ENCODE measurements at places on chromosomes 4 and X.

- no peak for DNase-seq
Measured at GRCh38 chrX:136827026-136827425, 46.3 kb upstream of the ARHGEF6 start.

- DNase-seq, result no peak
Measured at GRCh38 chrX:38811515-38812243, 10.4 kb downstream of the MID1IP1 start.

- DNase-seq, result peak; percentile 2
Measured at GRCh38 chr4:1500231-1500965, 94.2 kb upstream of the NKX1-1 start.

- DNase-seq, result no peak
Measured at GRCh38 chr4:52841682-52842456, 20.2 kb upstream of the RASL11B start.

- DNase-seq, result no peak
Measured at GRCh38 chr4:145679520-145679919, 426 bp upstream of the C4orf51 start.

DNA sequence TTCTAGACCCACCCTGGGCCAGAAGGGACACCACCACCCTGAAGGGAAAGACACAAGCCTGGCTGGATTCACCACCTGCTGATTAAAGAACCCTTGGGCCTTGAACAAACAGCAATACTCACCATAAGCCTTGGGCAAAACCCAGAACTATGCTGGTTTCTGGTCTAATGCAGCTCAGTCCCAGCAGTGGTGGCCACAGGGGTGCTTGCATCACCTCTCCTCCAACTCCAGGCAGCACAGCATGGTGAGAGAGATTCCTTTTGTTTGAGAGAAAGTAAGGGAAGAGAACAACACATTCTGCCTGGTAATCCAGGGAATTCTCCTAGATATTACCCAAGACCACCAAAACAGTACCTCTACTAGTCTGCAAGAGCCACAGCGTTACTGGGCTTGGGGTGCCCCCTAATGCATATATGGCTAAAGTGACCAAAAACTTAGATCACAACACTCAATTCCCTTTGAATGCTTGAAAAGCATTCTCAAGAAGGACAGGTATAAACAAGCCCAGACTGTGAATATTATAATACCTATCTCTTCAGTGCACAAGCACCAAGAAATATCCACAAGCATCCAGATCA, 25.7 kb downstream of the RNF128 start:
- no peak for DNase-seq

DNA sequence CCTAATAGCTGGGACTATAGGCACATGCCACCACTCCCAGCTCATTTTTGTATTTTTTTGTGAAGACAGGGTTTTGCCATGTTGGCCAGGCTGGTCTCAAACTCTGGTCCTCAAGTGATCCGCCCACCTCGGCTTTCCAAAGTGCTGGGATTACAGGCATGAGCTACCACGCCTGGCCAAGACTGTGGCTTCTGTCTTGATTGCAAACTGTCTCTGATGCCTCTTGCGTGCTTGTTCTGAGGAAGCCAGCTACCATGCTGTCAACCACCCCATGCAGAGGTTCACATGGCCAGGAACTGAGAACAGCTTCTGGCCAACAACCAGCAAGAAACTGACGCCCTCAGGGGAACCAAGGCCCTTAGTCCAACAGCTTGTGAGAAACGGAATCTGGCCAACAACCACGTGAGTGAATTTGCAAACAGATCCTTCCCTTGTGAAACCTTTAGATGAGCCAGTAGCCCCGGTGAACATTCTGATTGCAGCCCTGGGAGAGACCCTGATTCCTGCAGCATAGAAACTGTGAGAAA, 71.2 kb downstream of the SUPT20HL2 start:
- DNase-seq, result no peak

GRCh38 chrX:107574054-107574683, 54.1 kb upstream of the PRPS1 start:
- no peak for DNase-seq

DNA sequence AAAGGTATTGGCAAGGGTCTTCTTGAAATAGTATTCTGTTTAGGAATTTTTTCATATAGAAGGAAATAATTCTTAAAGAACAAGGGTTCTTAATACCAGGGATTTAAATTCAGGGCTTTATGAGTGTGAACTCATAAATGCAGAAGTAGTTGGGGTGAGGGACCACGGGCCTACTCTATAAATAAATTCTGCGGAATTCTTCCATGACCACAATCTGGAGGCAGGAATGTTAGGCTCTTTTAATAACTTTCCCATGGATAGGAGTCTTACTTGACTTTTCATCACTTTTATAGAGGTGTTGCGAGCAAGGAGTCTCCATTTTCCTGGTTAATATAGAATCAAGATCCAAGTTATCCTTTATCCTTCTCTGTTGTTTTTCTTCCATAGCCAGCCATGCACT, 76.7 kb upstream of the SLC4A4 start:
- no peak for DNase-seq

DNA sequence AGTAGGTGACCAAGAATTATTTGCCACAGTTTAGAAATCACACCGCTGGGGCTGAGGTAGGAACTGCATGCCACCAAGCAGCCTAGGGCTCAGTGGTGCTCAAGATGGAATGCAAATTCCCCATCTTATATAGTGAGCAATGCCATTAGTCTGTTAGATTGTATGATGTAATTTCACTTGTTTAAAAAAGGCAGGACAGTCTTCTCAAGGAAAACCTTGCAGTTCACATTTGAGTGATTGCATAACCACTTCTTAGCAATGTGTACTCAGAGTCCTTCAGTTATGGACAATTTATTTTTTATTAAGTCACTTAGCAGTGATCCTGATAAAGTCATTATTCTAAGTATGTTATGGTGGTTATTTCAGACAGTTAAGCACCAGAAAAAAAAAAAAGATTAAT, 142.9 kb upstream of the SFRP2 start:
- no peak for DNase-seq

DNA sequence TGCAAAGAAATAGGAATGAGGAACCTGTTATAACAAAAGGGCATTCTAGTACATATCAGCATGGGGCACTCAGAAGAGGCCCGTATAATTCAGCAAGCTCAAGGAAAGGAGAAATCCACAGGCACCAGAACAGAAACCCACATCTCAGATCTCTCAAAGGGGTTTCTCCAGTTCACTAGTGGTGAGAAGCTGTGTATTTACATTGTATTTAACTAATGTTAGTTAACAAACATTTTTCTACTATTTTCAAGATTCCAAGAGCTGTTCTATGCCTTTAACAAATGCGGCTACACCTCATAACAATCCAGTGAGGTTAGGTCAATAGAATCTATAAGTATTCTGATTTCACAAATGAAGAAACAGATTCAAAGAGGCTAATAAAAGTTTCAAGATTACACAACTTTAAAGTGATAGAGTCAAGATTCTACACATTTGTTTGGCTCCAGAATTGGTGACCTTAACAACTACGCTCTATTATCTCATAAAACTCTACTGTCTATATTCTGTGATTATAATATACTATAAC, 77.3 kb downstream of the CXXC4 start:
- DNase-seq, result no peak

- no peak for DNase-seq
Measured at GRCh38 chr4:75696581-75696980, 23.4 kb upstream of the G3BP2 start.

GRCh38 chrX:25175743-25176142, 160.0 kb upstream of the ARX start:
- no peak for DNase-seq

GRCh38 chrX:115535844-115536243, 25.1 kb upstream of the PLS3 start:
- DNase-seq, result no peak

- no peak for DNase-seq
Measured at GRCh38 chr4:105666693-105667092, 41.8 kb downstream of the INTS12 start.

DNA sequence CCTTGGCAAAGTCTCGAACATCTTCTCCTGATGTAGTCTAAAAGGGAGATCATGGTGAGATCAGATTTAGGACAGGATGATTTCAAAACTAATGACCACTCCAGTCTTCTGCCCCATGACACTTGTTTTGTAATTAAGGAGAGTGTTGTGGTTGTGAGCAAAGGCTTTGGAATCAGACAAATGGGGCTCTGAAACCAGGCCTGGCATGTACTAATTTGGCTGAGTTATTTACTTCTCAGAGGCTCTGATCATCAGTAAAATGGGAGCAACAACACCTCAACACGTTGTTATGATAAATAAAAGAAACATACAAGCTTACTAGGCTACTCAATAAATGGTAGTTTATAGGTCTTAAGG, 106.9 kb upstream of the FTHL17 start:
- no peak for DNase-seq

GRCh38 chr4:85414972-85415371, 60.0 kb upstream of the ARHGAP24 start:
- DNase-seq, result no peak

DNA sequence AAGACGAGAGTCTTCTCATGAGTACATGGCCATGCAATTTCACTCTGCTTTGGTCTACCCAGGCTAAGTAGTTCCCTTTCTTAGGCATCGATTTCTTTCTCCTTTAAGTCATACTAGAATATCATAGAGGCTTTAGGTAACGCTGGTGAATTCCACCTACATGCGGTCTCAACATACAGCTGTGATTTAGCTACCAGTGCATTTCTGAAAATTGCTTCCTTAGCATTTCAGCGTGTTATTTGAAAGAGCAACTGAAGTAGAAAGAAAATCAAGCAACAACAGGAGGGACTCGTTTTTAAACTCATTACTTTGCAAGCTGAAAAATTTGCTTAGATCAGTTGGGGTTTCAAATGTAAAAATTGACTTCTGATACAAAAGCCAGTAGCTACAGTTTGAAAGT, 48.1 kb upstream of the RASGEF1B start:
- DNase-seq, result no peak

- no peak for DNase-seq
Measured at GRCh38 chr4:15375667-15376066, 52.2 kb upstream of the C1QTNF7 start.

DNA sequence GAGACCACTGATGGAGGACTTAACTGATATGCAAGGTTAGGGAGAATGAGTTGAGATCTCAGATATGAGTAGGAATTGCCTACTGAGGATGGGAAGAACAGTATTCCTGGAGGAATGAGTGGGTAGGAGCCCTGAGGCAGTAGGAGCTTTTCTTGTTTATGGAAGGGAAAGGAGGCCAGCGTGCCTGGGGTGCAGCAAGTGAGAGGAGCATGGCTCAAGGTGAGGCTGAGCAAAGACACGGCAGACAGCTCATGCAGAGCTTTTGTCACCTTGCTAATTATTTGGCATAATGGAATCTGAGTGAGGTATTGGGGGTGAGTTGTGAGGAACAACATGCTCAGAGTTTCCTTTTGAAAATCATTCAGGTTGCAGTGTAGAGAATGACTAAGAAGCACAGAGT, 65.3 kb upstream of the IBSP start:
- no peak for DNase-seq

DNA sequence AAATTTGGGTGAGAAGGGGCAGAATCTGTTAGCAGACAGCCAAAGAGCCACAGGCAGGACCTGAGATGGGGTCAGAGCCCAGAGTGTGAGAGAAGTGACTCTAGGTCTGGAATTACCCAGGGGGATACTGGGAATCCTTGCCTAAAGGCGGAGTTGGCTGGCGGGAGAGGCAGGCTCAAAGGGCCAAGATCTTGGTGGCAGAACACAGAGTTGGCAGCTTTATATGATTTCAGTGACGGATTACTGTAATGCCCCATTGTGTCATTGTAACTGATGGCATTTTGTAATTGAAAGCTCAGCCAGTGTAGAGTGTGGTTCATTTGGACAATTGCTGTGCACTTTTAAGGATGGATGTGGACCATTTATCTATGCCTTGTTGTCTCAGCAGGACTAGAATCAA, 77.3 kb downstream of the SMIM20 start:
- DNase-seq, result no peak

- no peak for DNase-seq
Measured at GRCh38 chrX:24860140-24860539, 155.6 kb downstream of the ARX start.

DNA sequence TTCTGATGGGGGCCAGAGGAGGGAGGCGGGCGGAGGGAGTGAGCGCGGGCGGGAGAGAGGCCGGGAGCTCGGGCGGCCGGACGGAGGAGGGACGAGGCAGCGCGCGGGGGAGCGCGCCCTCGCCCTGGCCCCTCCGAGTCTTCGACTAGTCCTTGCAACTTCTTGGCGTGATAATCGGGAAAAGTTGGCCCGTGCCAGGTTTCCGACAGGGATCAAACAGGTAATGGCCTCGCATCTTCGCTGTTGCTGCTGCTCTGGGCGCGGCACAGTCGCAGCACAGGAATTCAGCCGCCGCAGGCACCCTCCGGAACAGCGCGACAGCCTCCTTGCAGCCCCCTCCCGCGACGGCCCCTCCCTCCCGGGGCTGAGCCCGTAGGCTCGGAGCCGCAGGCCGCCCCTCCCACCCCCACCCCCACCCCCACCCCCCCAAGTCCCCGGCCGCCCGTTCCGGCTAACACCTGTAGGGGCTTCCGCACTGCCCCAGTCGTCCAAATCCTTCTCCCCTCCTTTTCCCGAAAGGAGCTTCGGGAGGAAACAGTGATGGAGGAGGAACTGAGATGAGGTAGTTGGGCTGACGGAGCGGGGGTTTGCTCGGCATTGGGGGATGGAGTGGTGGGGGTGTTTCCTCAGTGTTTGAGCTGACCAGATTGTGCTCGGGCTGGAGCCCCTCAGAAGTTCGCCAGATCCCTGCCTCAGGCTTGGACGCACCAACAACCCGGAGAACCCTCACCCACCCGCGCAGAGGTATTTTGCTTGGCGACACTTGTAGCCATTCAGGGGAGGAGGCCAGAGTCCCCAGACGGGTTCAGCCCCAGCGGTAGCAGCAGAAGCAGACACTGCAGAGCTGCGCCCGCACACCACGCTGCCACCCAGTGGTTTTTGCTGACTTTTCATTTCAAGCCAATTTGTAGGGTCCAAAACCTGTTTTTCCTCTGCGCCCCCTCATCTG, at the start of gene FGF13:
TSS of gene FGF13 (minus strand) at position 319 of the 949 bp plus-strand sequence. CDS start 714 bp downstream, outside the sequence.
- DNase-seq, result no peak

- no peak for DNase-seq
Measured at GRCh38 chrX:150192816-150193215, 170.3 kb upstream of the MAMLD1 start.

- DNase-seq, result no peak
Measured at GRCh38 chr4:155076256-155076785, 132.1 kb upstream of the NPY2R start.

- no peak for DNase-seq
Measured at GRCh38 chrX:153865321-153865580, 20.7 kb downstream of the L1CAM start.

DNA sequence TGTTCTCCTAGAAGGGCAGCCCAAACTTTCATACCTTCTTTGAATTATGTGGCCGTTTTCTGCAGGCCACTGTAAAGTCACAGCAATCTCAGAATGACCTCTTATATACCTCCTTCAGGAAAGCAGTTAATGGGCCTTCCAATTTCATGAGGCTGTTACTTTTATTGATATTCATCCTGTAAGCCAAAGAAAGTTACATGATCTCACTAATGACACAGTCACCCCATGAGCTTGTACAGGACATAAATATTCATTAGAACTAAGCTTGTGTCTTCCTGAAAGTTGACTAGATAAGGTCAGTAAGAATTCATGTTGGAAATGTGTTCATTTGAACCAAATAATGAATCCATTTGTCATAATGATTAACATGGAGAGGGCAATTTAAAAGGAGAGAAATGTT, 283.1 kb upstream of the NWD2 start:
- no peak for DNase-seq

GRCh38 chr4:153852501-153852900, 63.6 kb upstream of the SFRP2 start:
- no peak for DNase-seq

GRCh38 chr4:171629182-171629581, 184.0 kb upstream of the GALNTL6 start:
- no peak for DNase-seq

- DNase-seq, result no peak
Measured at GRCh38 chr4:19879330-19879729, 372.4 kb upstream of the SLIT2 start.
